ENCODE measurements at places on chromosomes 11 and 22.

DNA sequence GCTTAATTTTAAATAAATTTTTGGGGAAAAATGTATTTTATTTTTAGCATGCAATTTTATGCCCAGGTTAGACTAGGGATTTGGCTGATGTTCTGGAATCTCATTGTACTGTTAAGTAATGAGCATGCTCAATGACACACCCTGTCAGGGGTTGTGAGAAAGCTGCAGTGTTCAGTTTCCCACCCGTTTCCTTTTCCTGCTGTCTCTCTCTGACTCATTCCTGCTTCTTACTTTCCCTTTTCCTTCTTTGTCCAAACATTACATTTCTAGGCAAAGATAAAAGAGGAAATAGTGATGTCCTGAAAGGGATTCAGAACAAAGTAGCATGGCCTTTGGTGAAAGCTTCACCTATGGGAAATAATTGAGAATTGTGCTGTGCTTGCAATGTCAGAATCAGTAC, 22.7 kb downstream of the OOSP3 start:
- DNase-seq: no peak

DNA sequence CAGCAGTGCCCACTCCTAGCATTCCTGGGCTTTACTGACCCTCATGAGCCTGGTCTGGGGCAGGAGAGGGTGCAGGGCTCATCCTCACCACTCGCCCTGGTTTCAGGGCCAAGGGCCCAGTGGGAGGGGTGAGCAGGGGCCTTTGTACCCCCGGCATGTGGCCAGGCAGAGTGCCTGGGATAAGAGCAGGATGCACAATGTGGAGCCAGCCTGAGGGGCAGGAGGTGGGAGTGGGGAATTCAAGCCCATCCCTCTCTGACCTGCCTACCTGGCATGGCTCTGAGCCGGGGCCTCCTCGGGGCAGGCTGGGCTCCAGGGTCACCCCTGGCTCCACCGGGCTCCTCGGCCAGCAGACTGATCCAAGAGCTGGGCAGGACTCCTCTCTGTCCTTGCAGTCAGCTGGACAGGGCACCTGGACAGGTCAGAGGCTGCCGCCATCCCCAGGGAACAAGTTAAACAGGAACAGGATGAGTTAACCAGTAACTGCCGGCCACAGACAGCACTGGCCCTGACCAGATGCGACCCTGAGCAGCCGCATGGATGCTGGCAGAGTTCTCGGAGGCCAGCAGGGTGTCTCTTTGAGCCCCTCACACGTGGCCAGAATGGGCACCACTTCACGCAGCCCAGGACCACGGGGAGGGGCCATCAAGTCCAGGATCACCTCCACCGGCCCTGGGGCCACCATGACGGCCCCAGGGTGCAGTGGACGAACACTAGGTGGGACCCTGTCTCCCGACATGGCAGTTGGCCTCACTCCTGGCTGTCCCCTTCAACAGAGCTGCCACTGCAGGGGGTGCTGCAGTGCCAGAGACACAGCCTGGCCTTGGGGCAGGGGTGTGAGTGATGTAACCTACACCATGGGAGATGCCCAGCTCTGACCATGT, 5.0 kb downstream of the SIGIRR start:
- no peak for DNase-seq

- DNase-seq: no peak
Measured at GRCh38 chr11:93099806-93100205, 98.0 kb downstream of the SLC36A4 start.

DNA sequence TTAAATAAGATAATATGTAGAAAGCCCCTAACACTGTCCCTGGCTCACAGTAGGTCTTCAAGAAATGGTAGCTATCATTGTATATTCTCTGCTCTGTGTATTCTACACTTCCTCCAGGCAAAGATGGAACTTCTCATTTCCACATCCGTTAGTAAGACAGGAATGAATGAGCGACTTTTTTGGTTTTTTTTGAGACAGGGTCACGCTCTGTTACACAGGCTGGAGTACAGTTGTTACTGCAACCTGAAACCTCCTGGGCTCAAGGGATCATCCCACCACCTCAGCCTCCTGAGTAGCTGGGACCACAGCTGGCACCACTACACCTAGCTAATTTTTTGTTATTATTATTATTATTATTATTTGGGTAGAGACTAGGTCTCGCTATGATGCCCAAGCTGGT, 2.3 kb upstream of the CLPB start:
- no peak for DNase-seq

Measured in iPS-NIHi11 (cell line).